ENCODE measurements at places on chromosomes 3 and 15.

DNA sequence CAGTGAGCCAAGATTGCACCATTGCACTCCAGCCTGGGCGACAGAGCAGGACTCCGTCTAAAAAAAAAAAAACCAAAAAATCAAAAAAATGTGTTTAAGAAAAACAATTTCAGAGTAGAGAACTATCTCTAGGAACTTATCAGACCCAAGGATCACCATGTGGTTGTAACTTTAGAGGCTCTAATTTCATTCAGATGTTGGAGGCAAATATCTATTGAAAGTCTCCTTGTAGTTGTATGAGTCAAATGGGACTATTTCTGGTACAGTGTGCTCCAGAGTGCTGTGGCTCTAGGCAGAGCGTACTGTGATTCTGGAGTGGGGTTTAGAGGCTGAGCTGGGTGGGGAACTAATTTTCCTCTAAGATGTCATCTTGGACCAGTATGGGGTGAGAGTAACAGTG, 398.7 kb downstream of the SHQ1 start:
- DNase-seq: no peak

- no peak for DNase-seq
Observed at GRCh38 chr3:107369791-107370190, 7.4 kb upstream of the CCDC54 start.

DNA sequence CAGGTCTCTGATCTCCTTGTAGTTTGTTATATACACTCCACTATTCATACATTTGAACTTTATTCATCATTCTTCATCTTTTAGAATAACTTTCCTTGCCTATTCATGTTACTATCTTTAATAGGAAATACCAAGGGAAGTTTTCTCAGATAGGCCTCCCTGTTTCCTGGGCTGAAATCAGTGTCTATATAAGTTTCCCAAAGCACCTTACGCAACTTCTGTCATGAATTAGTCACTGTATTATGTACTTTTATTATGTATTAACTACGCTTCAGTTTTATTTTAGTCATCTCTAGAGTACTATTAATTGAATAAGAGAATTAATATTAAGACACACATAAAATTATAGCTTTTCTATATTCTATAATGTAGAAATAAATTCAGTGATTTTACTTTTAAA, 1481.5 kb downstream of the OTOL1 start:
- DNase-seq: no peak

DNA sequence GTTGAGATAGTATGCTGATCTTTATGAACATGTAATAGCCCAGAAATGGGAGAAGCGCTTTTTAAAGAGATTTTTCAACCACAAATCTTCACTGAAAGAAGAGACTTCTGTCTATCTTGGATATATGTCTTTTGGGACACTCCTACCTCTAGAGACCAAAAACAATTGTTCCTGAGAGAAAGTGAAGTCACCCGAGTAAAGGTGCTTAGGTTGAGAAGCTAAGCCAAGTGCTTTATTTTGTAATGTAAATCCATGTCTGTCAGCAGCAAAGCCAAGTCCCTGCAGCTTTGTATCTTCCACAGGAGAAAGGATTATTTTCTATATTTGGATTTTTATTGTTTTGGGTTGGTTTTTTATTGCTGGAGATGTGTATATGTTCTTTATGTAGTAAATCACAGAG, 32.1 kb upstream of the B3GALNT1 start:
- DNase-seq: no peak

DNA sequence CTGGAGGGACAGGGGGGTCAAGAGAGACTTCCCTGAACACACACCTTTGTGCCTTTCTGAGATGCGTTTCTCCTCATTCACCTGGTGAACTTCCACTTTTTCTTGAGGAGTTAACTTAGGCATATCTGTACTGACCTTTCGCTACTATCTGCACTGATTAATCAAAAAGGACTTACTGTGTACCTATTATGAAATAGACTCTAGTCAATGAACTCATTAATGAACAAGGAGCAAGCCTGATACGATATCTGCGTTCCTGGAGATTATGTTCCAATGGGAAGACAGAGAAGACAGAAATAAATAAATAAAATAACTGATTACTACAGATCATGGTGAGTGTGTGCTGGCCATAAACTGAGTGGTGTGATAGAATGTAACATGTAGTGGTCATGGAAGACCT, 157.2 kb upstream of the TBL1XR1 start:
- DNase-seq: no peak
